ENCODE measurements at places on chromosomes 7 and 10. TPM values are rescaled to one million over a fixed set of nuclear protein-coding genes. Genes with fewer than 3 reads are reported as not detected.

GRCh38 chr7:50661345-50662040, 96.3 kb upstream of the DDC start:
- no peak for DNase-seq

- DNase-seq: no peak
Measured at GRCh38 chr10:87594864-87595263, 64.8 kb upstream of the PAPSS2 start.

- DNase-seq: no peak
Measured at GRCh38 chr10:133179651-133180050, 19.6 kb downstream of the KNDC1 start.

- no peak for DNase-seq
Measured at GRCh38 chr10:4492202-4492601, 333.8 kb upstream of the AKR1E2 start.

GRCh38 chr7:22601003-22601402, 101.0 kb upstream of the STEAP1B start:
- no peak for DNase-seq

- no peak for DNase-seq
Measured at GRCh38 chr10:70575486-70575873, 27.1 kb downstream of the PRF1 start.

GRCh38 chr10:119191881-119192280, 13.3 kb upstream of the PRDX3 start:
- DNase-seq: peak; percentile 68

Gene SPDYE16
- not detected for polyA plus RNA-seq

Gene ARL4A
- 17.1 TPM for polyA plus RNA-seq

Gene SKIDA1
- polyA plus RNA-seq: 0.13 TPM

Gene RPEL1
- polyA plus RNA-seq: 0.04 TPM
